Fibroblast of villous mesenchyme (primary cell): ENCODE measurements at places on chromosomes 13 and 19.

DNA sequence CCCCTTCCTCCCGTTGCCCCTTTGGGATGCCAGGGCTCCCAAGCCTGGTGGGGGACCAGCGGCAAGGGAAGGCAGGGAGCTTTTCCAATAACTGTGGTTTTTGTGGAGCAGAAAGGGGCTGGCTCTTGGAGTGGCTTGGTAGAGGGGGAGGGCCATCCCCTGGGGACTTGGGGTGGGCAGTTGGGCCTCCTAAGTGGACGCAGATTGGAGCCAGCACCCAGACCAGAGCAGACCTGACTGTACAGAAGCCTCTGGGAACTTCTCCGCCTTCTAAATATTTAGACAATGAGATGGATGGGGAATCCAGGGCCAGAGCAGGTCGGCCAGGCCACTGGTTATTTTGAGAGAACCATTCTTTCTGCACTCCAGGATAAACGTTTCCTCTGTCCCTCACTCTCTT, 4.2 kb downstream of the PTGIR start:
- DNase-seq = peak; percentile 63

- DNase-seq = no peak
Observed at GRCh38 chr13:77523834-77524728, 11.4 kb upstream of the SCEL start.

- no peak for DNase-seq
Observed at GRCh38 chr13:70255406-70255991, 147.2 kb upstream of the KLHL1 start.

- peak; percentile 11 for DNase-seq
Observed at GRCh38 chr13:38202740-38203139, 146.9 kb upstream of the UFM1 start.

- DNase-seq = peak; percentile 72
Observed at GRCh38 chr19:45767881-45768654, 984 bp downstream of the SIX5 start.

DNA sequence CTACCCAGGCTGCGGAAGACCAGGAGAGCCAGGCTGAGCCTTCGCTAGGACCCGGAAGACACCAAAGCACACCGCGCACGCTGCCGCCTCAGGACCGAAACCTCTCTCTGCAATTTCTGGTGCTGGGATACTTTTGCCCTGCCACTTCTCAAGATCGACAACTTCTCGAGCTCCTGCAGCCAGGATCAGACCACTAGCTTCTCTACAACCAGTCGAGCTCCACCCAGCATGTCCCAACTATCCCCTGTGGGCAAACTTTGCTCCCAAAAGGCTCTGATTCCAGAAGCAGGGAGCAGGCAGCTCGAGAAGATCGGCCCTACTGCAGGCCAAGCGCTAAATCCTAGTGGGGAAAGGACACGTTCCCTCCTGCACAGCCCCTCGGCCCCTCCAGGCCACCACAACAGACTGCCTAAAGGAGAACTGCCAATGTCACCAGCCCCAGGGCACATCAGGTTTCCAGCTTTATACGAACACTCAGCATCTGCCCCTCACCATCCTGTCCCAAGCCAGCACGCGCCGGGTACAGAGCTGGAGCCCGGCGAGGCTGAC, 979 bp downstream of the AKAP8 start:
- peak; percentile 70 for DNase-seq

GRCh38 chr13:112908342-112908741, 60.7 kb upstream of the MCF2L start:
- no peak for DNase-seq

DNA sequence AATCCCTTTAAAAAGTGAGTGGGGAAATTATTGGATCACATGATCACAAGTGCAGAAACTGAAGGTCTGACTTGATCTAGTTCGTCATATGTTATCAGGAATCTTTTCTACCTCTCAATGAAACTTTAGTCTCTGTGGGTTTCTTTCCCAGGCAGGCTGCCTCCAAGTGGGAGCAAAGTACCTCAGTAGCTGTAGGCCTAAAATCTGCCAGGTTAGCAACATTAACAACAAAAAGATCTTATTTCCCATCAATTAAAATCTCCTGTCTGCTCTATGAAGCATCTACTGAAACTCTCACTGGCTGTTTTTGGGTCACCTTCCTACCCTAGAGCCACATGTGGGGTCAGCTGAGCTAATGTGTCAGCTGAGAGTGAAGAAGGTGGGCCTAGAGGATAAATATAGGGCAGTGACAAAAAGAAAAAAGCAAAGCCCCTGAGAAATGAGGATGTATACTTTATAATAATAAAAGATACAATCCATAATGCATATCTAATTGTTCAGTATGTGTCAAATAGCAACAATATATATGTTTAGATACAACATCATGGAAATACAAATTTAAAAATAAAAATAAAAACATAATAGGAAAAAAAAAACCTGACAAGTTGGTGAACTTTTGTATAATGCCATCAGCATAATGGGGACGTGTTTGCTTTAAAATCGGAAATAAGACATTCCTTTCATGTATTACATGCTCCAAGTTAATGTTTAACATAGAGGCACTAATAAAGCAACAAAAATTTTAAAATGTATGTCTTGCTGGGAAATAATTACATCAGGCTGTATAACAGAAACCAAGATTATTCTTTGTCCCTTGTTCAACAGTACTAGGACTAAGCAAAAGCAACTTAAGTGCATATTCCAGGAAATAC, 141.1 kb downstream of the GPC5 start:
- no peak for DNase-seq

- DNase-seq = no peak
Observed at GRCh38 chr19:39130337-39131254, 5.0 kb downstream of the PAK4 start.

DNA sequence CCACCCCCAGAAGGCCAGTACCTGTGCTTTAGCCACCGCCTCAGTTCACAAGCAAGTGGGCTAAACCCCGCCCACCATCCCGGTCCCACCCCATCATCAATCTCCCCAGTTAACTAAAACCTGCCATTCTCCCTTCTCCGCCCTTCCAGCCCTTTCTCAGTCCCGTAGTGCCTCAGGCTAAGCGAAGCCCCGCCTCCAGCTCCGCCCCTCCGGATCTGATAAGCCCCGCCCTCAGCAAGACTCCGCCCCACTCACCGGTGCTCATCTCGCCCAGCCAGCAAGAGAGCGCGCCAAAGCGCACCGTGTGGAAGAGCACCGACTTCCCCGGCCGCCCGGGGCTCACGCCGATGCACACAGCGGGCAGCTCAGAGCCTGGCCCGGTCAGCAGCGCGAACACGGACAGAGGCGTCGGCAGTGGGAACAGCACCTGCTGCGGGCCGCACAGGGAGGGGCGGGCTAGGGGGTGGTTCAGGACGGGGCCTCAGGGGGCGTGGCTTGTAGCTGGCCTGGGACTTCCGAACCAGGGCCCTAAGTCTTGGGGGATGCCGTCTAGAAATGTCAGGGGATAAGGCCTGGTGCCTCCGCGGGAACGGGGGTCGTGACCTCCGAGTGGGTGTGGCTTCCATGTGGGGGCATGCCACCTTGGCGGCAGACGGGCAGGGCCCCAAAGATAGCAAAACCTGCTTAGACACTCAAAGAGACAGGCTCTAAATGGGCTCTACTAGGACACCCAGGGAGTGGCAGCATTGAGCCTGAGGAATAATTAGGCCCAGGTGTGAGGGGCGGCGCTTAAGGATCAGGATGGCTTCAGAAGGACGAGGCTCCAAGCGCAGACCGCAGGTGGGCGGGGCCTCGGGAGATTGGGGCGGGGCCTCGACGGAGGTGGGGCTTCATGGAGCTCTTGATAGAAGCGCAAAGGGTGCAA, 21.4 kb downstream of the MAP4K1 start:
- no peak for DNase-seq

- DNase-seq = no peak
Observed at GRCh38 chr13:27662738-27663470, 41.2 kb downstream of the POLR1D start.

DNA sequence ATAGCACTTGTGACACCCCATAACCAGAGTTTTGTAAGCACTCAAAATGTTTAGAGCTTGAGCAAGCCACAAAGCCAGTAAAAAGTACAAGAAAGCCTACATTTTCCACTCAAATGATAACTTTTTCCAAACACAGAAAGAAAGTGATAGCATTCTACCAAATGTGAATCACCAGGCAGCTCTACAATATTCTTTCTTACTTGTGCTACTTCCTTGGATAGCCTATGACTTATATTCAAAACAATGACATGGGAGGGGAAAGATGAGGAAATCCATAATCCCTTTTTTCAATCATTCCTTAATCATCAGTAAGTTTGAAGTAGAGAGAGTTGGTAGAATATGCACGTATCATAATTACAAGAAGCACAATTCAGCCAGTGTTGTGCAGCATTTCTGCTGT, 650.8 kb upstream of the PCDH9 start:
- DNase-seq = no peak

DNA sequence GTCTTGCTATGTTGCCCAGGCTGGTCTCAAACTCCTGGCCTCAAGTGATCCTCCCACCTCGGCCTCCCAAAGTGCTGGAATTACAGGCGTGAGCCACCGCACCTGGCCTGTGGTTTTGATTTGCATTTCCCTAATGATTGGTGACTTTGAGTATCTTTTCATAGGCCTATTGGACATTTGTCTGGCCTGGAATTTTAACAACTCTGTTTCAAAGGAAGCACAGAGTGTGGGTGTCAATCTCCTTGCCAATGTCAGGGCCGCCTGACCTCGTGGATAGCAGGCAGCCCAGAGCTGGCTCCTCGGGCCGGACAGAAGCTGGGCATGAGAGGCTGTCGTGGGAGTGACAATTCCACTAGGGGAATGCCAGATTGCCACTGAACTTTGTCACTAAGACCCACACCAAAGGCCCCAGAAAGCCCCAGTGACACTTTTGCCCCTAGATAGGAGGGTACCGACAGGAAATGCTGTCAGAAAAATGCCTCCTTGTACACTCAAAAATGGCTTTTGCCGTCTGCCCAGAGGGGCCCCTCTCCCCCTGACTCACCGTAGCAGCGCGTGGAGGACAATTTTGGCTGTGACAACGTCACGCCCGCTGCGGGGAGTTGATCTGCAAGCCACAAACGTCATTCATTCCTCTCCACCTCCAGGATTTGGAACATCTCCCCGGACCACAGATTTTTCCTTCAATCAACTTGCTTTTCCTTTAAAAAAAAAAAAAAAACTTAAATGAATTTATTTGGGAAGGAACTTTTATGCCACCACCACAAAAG, 11.7 kb upstream of the ADGRE5 start:
- peak; percentile 28 for DNase-seq

GRCh38 chr19:5547881-5548280, 19.9 kb downstream of the TINCR start:
- DNase-seq = peak; percentile 62

DNA sequence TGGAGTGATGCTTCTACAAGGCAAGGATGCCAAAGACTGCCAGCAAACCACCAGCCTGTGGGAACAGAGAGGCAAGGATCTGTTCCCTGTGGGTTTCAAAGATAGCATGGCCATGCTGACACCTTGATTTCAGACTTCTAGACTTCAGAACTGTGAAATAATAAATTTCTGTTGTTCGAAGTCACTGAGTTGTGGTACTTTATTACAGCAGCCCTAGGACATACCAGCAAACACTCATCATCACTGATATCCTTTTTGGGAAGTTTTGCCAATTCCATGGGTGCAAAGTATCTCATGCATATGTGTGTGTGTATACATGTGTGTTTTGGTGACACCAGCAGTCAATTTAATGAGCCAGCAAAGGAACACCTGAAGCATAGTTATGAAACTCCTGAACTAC, 21.0 kb downstream of the LMO7 start:
- DNase-seq = no peak

DNA sequence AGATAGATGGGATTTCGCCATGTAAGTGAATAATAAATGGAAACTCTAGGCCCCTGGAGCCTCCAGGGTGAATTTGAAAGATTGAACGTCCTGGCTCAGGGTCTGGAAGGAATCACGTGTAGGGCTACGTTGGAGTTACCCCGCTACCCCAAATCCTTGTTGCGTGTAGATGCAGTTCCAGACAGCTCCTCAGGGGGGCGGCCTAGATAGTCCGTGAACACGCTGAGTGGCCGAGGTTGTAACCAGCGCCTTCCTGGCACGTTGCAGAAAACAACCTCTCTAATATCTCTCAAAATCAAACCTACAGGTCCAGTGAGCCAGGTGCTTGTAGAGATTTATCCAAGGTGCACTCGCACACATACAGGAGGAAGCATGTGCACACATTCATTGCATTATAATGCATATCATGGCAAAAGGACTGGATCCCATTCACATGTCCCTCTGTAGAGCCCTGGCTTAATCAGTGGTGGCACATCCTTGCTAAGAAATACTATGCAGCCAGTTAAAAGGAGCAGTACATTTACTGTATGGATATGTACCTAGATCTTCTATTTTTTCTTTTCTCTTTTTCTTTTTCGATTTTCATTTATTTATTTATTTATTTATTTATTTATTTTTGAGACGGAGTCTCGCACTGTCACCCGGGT, 2.5 kb upstream of the KEAP1 start:
- DNase-seq = peak; percentile 74

- no peak for DNase-seq
Observed at GRCh38 chr13:96091164-96092117, 1.5 kb downstream of the HS6ST3 start.

DNA sequence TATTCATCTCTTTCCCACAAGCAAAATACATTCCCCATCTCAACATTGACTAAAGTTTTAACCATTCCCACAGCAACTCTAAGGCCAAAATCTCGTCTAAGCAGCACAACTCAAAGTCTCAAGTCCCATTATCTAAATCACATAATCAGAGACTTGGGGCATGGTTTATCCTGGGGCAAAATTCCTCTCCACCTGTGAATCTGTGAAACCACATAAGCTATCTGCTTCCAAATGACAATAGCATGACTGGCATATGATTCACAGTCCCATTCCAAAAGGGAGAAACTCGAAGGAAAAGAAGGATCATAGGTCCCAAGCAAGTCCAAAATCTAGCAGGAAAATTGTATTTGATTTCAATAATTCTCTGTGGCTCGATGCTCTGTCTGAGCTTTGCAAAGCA, 73.0 kb downstream of the ANKRD10 start:
- no peak for DNase-seq

- no peak for DNase-seq
Observed at GRCh38 chr19:27679905-27680304, 1533.0 kb downstream of the UQCRFS1 start.

- no peak for DNase-seq
Observed at GRCh38 chr13:22024381-22024994, 353.6 kb downstream of the FGF9 start.

DNA sequence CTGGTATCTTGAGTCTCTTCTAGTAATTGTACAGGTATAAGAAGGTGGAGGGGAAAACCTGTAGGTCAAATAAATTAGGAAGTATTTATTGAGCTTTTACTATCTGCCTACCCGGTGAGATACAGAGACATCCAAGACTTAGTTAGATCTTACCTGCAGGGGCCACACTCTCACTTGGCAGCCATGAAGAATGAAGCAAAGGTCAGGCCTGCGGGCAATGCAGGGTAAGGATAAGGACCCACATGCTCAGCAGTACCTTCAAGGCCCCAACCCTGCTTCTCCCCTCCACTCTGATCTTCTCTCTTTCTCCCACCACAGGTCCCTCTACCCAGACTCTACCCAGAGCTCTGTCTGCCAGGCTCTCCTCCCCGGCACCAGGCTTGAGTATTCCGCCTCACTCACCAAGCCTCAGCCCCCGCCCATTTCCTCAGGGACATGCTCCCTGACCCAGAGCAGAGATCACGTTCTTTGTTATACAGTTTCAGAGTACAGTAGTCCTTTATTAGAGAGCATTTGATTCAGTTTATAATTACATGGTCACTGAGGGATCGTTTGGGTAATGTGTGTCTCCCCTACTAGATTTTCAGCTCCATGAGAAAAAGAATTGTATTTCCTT, 18.9 kb upstream of the CLDN10 start:
- DNase-seq = no peak
